ENCODE measurements at places on chromosomes 1 and 21.

- DNase-seq = no peak
These were observed 34.6 kb upstream of the LPGAT1 start for GRCh38 chr1:211865180-211865579.

- no peak for DNase-seq
These were observed 26.1 kb downstream of the NR5A2 start for GRCh38 chr1:200053646-200054045.

DNA sequence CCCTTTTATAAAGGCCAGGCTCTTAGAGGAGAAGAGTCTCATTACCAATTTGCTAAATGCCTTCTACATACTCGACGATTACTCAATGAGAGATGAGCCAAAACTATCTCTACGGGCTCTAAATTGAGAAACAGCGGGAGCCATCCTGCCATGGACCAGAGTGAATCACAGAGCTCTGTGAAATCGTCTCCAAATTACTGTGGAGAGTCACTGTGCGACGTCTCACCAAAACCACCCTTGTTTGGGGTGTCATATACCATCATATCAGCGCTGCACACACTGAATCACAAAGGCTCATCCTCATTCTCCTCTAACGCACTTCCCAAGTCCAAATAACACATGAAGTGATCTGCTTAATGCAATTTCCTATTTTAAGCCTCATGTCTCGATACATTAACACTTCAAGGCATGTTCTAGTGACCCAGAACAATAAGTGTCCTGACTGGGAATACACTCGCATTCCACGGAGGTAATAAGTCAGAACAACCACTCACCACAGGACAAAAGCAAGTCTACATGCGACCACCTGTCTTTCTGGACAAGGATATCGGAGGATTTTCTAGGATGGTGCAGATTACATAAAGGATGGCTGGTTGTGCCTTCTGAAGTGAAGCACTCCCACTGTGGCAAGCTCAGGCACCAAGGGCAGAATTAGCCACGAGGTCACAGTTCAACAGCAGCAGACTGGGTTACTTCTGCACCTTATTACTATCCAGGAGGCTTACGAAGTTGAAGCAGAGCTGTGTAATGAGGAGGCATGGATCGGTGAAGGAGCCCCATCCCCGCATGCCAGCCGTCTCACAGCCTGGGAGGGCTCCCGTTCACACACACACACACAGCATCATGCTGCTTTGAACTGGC, 44.3 kb downstream of the NID1 start:
- DNase-seq = peak; percentile 41

GRCh38 chr1:95734560-95734959, 500.6 kb downstream of the RWDD3 start:
- no peak for DNase-seq

DNA sequence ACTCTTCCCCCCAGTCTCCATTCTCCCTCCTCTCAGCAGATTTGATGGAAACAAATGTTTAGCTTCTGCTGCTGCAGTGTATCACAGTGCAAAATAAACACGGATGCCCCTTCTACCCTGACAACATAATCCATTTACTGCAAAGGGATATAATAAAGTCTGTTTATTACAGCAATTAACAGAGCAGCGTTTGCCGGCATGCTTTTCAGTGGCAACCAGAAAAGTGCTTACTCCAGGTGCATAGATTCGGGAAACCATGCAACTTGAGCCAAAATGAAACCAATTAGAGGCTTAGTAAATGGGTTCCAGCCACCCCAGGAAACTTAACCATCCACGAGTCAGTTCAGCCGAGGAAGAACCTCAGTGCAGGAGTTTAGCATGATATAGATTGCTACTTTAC, 12.9 kb upstream of the LEMD1 start:
- peak; percentile 4 for DNase-seq
